ENCODE measurements at places on chromosomes 12 and 14.

DNA sequence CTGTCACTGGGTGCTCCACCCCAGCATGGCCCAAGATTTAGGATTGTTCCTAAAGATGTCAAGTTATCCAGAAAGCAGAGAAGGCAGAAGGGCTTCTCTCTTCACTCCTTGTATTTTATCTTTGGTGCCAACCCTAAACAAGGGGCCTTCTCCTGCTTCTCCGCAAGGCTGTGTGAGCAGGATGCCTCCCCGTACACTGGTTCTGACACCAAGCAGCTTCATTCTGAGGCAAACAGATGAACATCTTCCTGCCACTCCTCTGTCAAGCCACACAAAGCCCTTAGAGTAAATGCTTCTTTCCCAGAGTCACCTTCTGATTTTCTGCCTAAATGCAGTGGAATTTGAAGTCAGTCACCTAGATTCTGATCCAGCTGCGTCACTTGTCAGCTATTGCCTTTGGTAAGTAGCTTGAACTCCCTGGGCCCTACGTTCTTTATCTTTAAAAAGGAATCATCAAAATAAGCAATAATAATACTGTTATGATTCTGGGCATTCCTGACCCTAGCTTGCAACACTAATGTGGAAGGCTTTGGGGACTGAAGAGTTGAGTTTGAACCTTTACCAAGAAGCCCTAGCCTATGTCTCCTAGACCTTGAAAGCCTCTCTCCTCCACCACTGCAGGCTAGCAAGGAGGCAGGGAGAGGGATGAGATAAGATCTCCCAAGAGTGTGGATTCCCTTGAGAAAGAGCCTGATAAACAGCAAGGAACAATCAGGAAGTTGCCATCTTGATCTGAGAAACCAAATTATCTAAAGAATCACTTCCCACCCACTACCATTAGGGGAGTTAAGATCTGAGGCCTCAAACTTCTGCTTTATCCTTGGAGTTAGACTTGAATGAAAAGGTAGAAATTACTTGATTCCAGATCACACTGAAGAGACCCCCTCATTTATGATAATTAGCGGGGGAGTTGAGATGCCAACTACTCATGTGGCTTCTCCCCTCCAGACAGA, 5.7 kb downstream of the KRT73 start:
- DNase-seq, result no peak

- DNase-seq, result no peak
These were observed 33.7 kb upstream of the ACSS3 start for GRCh38 chr12:81043979-81044740.

DNA sequence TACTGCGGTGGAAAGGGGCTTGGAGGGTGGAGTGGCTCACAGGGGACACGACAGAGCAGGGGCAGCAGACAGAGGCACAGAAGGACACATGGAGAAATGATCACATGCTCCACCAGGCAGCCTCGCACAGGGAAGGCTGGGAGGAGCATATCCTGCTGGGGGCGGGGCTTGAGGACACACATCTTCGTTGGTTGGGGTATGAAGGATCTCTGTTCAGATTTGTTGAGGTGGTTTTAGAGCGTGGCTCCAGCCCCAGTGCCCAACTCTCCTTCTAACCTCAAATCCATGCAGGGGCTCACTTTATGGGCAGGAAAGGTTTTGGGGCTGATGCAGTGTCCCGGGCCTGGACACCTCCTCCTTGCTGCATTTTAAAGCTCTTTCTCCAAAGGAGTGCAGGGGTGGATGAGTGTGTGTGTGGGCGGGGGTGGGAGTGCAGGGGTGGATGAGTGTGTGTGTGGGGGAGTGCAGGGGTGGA, 733 bp upstream of the P3H3 start:
- peak; percentile 95 for DNase-seq

DNA sequence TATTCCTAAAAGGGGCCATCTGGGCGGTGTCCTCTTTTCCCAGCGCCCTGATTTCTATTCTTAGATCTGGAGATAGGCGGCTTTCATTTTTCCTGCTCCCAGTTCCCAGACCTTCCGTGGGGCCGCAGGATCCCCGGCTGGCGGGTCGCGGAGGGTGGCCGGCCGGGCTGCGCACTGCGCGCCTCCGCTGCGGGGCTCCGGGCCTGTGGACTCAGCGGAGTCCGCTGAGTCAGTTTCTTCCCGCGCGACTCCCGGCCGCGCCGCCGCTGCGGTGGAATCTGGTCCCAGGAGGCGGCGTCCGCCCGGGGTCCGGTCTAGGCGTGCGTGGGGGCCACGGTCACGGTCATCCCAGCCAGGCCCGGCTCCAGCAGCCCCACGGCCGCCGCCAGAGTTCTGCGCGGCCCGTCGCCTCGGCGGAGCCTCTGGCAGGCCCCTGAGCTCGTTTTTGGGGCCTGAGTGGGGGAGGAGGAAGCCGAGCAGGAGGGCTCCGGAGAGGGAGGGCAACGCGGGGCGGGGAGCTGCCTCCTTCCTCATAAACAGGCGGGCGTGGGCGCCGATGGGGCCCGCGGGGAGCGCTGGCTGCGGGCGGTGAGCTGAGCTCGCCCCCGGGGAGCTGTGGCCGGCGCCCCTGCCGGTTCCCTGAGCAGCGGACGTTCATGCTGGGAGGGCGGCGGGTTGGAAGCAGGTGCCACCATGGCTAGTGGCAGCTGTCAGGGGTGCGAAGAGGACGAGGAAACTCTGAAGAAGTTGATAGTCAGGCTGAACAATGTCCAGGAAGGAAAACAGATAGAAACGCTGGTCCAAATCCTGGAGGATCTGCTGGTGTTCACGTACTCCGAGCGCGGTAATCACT, at the start of gene LRRK2:
LRRK2 (plus strand) TSS at position 559 of the 853 bp plus-strand sequence; CDS start at position 694, 135 bp downstream.
- peak; percentile 24 for DNase-seq

DNA sequence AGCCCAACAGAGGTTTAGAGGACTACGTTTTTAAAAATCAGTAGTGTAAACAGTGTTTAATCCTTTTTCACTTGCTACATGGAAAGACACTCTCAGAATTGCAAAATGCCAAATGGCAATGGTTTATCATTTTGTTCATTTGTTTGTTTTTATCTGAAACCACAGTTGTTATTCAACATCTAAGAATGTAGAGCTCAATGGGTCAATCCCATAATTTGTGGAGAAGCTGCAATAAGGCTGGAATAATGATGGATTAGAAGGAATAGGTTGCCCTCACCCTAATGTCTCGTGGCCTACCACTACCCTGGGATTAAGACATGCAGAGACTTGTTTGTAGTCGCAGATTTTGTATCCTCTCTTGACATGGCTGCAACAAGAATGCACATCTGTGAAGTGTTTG, 115.7 kb downstream of the LLPH start:
- no peak for DNase-seq

GRCh38 chr12:26156201-26156871, 31.5 kb upstream of the BHLHE41 start:
- DNase-seq, result no peak

- DNase-seq, result no peak
These were observed 17.5 kb downstream of the DYRK4 start for GRCh38 chr12:4579305-4580102.

DNA sequence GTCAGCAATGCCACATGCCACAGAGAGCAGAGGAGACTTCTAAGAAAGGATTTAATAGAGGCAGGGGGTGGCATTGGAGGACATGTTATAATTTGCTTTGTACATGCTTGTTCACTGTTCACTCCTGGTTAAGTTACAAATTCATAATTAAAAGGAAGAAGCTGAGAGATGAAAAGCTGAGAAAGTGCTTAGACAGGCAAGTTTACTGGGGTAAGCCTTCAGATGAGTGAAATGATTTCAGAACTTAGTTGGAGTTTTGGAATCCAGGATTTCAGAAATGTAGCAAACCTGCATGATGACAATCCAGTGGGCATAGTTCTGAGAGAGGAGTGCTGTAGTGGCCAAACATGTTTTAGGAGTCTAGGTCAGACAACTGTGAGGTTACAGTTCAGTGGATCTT, 67.3 kb upstream of the FBXO33 start:
- no peak for DNase-seq

- DNase-seq, result peak; percentile 93
These were observed 86.8 kb downstream of the RFLNA start for GRCh38 chr12:124381456-124382296.

GRCh38 chr12:23127701-23128100, 502.7 kb downstream of the ETNK1 start:
- DNase-seq, result no peak

DNA sequence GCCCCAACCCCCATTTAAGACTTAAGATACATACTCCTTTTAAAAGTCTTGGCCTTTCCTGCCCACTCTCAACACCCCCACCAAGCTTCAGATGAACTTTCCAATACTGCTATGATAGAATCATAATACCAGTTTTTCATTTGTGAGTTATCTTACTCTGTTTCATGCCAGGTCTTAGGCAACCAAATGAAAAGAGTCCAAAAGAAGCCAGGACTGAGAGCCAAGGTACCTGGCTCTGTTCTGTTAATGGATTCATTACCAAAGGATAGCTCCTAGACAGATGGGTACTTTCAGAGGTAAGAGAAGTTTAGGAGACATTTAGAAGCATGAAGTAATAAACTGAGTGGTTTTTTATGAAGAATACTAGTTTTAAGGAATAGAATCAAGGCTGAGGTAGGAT, 34.2 kb downstream of the FANCM start:
- no peak for DNase-seq

- DNase-seq, result no peak
These were observed 10.0 kb downstream of the STAC3 start for GRCh38 chr12:57240926-57241401.

GRCh38 chr12:114445401-114446323, 39.7 kb upstream of the TBX5 start:
- DNase-seq, result no peak

- no peak for DNase-seq
These were observed 36.9 kb upstream of the KCNK13 start for GRCh38 chr14:90024910-90025309.

DNA sequence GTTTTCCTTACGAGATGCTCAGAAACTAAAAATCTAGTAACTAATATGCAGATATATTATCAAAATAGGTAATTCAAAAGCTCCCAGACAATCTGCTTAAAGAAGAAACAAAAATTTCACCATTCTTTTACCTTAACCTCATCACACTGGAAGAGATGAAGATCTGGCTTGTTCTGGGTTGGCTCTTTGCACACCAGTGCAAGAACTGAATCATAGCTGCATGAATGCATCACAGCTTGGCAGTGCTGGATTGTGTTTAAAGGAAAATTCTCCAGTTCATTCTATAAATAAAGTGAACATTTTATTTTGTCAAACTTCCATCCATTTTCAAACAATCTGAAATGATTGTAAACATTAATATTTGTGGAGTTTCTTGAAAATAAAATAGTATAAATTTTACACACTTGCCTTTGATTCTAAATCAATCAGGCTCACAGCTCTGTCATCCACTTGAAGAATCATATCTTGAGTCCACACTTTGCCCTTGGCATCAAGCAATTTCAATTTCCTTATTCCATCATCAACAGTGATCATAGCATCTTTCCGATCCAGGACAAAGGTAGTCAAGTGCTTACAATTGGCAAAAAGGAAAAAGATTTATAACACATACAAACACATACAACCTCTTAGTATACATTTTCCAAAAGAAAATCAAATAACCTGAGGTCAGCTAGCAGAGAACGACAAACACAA, 119.8 kb downstream of the EPS8 start:
- DNase-seq, result no peak

DNA sequence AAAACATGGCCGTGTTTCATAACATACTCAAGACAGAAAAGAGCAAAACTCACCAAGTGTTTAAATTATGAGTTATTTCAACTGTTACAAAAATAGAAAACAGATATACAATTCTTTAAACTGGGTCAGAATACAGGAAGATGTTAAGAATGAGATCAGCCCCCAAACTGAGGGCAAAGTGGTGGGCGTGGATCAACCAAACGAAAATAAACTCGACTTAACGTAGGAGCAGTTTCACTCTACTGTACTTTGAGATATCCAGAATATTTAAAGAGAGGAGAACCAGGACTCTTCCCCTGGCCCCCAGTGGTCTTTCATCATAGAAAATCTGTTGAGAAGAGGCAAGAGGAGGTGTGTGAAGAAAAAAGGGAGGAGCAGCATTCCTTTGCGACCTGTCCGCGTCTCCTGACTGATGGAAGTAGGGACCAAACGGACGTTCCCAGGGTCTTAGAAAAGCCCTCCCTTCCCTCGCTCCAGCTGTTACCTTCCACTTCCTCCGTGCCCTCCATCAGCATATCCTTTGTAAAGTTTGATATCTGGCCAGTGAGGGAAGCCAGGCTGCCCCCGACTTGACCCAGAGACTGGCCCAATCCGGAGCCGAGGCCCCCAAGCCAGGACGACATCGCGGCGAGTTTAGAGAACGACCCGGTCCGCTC, 668 bp downstream of the TRIP11 start:
- peak; percentile 45 for DNase-seq

DNA sequence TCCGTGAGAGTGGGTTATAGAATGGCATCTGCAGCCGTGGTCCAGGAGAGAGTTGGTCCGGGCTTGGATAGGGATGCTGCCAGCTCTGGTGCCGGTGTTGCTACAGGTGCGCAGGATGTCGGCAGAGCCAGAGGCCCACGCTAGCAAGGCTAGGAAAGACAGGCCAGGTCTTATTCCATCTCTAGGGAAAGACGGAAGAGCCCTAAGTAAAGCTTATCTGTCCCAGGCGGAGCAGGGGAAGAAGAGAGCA, 485 bp upstream of the PSME1 start:
- DNase-seq, result no peak

GRCh38 chr14:30971586-30971985, 53.9 kb upstream of the AP4S1 start:
- no peak for DNase-seq

GRCh38 chr14:29216268-29217232, 450.0 kb downstream of the FOXG1 start:
- no peak for DNase-seq

DNA sequence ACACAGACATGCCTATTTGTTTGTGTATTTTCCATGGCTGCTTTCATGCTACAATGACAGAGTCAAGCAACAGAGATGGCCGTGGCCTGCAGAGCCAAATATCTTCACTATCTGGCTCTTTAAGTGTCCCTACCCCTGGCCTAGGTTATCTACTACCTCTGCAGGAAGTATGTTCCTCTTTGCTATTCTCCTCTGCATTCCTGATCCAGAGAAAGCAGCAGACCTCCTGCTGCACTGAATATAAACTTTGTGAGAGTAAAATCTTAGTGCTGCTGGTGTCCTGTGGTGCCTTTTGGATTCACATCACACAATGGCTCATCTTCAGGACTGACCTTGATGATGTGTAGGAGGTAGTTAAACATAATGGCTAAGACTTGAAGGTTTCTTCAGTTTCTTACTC, 233.4 kb downstream of the IPO8 start:
- no peak for DNase-seq

GRCh38 chr12:105109465-105110212, 2.1 kb downstream of the WASHC4 start:
- DNase-seq, result no peak

DNA sequence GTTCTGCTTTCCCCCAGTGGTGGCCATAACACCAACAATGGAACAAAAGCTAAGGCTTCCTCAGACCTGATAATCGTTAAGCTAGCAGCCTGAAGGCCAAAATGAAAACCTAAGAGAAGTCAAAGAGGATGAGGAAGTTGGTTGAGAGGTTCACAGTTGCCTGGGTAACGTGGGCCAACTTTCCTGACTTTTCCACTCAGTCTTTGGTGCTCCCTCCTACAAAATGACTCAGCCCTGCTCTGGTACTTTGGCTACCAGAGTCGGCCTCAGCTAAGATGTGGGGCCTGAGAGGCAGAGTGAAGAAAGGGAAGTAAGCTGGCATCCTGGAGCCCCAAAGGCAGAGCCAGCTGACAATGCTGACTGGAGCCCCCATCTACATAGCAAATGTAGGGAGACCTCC, 14.9 kb upstream of the FKBP11 start:
- no peak for DNase-seq

GRCh38 chr14:77543240-77543551, 44.6 kb upstream of the ISM2 start:
- DNase-seq, result no peak
